ENCODE measurements at places on chromosomes 5 and 9. TPM values are rescaled to one million over a fixed set of nuclear protein-coding genes. Genes with fewer than 3 reads are reported as not detected.

Gene PCDHA11
- 0.11 TPM for total RNA-seq

Gene FCN1
- not detected for total RNA-seq

Gene C5orf46
- not detected for total RNA-seq

Gene NACC2
- 24.8 TPM for total RNA-seq

Gene IFNA13
- total RNA-seq, result not detected

Gene PTGES
- total RNA-seq, result 27.6 TPM

Gene MAT2B
- 69.4 TPM for total RNA-seq

Gene MRPL50
- total RNA-seq, result 12.5 TPM

Gene MYORG
- total RNA-seq, result 1.6 TPM

Gene MBLAC2
- 7.0 TPM for total RNA-seq

Gene NUTM2G
- total RNA-seq, result not detected

Gene PDE6A
- not detected for total RNA-seq

Gene RNF183
- not detected for total RNA-seq

Gene SPINK1
- not detected for total RNA-seq

Gene BTNL8
- not detected for total RNA-seq

Gene ESM1
- 2.2 TPM for total RNA-seq

Gene COL27A1
- 21.2 TPM for total RNA-seq

Gene MSX2
- 6.0 TPM for total RNA-seq

Gene PCDHA9
- 0.26 TPM for total RNA-seq

Gene ZNF608
- 14.0 TPM for total RNA-seq

Gene IL5
- total RNA-seq, result not detected

Gene CDO1
- total RNA-seq, result 25.9 TPM

Gene CNTLN
- 24.6 TPM for total RNA-seq

Gene GRIA1
- 9.1 TPM for total RNA-seq

Gene ADAMTSL1
- total RNA-seq, result 206 TPM

Gene TAS2R1
- total RNA-seq, result not detected

Gene CYSRT1
- total RNA-seq, result 0.52 TPM
